ENCODE measurements at places on chromosomes 11 and 22.
A peak's percentile ranks its signal among the peaks of the same experiment; 100 is the strongest.

DNA sequence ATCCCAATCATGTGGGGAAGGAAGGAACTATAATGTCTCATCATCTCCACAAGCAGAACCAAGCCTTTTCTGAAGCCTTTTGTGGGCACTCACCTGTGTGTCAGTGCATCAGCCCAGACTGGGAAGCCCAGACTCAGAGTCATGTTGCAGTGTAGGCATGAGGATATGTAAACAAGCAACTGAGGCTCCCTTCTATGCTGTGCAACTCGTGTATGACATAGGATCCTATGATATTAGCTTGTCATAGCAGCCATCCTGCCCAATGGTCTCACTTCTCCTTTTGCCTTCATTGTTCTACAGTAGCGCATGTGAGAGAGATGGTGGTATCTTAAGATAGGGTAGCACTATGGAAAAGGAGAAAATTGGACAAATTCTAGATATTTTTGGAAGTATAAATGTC, 103.4 kb upstream of the OLFML1 start:
- no peak for DNase-seq

GRCh38 chr11:123103326-123103980, 41.5 kb upstream of the HSPA8 start:
- peak; percentile 26 for DNase-seq

- DNase-seq: peak; percentile 57
These were observed 252.0 kb downstream of the CTTN start for GRCh38 chr11:70650075-70650909.

DNA sequence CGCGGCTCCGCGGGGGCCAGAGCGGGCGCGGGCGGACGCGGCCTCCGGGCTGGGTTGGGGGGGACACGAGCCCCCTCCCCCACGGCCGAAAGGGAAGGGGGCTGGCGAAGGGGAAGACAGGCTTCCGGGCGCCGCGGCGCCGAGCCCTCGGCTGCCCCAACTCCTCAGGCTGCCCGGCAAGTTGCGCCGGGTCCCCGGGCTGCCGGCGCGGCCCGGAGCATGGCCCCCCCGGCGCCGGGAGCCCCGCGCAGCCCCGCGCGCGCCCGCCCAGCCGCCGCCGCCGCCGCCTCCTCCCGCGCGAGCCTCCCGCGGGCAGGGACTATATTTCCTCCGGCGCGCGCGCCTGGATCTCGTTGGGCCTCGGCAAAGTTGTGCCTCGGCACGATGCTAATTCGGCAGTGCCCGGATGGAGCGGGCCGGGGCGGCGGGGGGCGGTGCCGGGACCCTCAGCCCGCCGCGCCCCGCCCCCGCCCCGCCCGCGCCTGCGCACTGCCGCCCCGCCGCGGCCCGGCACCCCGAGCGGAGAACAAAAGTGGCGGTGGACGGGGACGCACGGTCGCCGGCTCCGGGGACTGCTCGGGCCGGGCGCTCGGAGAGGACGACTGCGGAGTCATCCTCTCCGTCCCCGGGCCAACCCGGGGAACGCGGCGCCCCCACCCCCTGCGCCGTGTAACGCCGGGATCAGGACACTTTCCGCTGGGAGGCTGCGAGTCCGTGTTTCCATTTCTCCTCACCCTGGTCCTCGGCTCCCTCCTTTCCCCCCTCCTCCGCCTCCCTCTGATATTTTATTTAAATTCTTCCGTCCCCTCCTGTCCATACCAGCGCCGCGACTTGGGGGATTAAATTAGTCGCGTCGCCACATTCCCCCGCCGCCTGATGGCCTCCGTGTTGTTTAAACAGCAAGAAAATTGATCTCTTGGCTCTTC, at the start of gene PHF21B:
PHF21B (minus strand) TSS at position 400 of the 926 bp plus-strand sequence. CDS start 456 bp downstream, outside the sequence.
- DNase-seq: no peak

GRCh38 chr11:37512156-37512780, 914.2 kb upstream of the RAG2 start:
- DNase-seq: no peak

GRCh38 chr11:130272336-130272735, 42.4 kb downstream of the ZBTB44 start:
- no peak for DNase-seq

DNA sequence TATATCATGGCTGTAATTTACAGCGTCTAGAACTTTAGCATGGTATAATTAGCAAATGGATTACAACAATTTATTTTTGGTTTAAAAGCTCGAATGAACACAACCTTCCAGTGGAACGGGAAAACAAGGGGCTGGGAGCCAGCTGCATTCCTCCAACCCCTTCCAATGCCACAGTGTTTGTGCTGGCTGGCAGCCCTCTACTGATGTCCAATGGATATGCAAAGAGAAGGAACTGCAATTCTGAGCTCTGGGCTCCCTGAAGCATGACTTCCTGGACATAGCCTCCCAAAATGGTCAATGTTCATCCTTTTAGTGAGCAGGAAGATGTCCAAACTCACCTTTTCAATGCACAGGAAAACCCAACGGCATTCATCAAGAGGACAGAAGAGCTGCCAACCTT, 288.3 kb downstream of the TENM4 start:
- DNase-seq: no peak

DNA sequence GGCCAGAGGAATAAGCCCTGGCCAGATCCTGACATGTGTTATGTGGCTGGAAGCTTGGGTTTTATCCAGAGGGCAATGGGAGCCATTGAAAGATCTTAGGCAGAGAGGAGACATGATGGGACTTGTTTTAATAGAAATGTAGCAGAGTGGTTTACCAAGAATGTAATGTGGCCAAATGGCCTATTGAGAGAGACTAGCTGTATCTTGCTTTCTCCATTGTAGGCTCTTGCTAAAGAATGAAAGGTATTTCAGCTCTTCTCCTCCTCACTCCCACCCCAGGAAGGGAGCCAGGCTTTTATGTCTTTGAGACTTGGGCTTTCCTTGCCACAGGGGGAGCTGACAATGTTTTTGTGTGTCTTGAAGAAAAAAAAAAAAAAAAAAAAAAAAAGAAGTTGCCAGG, 82.3 kb downstream of the TRIM29 start:
- DNase-seq: no peak

- no peak for DNase-seq
These were observed 554.2 kb downstream of the JRKL start for GRCh38 chr11:96943970-96944369.

- peak; percentile 1 for DNase-seq
These were observed 813.3 kb downstream of the OPCML start for GRCh38 chr11:132718711-132719671.

DNA sequence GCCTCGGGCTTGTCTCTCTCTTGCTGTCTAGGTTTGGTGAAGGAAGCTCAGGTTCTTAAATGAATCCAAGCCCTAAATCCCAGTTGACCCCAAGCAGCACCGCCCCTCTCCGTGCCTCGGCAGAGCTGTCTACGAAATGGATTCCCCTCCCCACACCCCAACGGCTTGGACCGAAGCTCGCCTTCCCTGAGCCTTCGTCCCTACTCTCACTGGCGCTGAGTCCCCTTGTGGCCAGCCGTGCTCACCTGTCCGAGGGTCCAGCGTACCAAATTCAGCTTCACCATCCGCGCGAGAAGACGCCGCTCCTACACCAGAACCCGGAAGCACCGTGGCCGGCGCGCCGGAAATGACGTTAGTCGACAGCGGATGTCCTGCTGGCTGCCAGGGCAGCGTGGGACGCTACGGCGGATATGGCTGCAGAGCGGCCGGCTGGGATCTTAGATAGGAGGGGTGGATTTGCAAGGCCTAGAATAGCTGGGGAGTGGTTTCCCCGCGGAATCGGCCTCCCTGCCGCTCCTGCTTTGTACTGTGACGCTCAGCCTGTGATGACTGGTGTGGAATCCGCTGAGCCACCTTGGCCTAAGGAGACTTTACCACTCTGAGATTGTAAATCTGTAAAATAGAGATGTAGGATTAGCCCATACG, at the start of gene TFIP11:
TFIP11 (minus strand) TSS at position 325 of the 645 bp plus-strand sequence. CDS start 2,201 bp downstream, outside the sequence.
- peak; percentile 93 for DNase-seq

- no peak for DNase-seq
These were observed 129.5 kb downstream of the SLC1A2 start for GRCh38 chr11:35289821-35290220.

DNA sequence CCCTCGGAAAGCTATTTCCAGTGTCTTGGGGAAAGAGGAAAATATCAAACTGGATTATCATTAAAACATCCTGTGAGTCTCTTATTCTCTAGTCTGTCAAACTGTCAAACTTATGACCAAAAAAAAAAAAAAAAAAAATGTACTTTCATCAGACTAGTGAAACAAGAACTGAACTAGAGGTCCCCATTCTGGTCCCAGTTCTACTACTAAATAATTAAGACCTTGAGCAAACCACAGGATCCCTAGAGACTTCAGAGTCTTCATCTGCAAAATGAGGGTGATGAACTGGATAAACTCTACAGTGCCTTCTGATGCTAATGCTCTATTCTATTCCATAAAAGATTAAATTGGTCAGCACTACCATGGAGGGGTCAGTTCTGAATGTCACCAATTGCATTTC, 105.8 kb downstream of the SERGEF start:
- DNase-seq: no peak

GRCh38 chr22:19522881-19523239, 1.4 kb downstream of the CLDN5 start:
- no peak for DNase-seq

DNA sequence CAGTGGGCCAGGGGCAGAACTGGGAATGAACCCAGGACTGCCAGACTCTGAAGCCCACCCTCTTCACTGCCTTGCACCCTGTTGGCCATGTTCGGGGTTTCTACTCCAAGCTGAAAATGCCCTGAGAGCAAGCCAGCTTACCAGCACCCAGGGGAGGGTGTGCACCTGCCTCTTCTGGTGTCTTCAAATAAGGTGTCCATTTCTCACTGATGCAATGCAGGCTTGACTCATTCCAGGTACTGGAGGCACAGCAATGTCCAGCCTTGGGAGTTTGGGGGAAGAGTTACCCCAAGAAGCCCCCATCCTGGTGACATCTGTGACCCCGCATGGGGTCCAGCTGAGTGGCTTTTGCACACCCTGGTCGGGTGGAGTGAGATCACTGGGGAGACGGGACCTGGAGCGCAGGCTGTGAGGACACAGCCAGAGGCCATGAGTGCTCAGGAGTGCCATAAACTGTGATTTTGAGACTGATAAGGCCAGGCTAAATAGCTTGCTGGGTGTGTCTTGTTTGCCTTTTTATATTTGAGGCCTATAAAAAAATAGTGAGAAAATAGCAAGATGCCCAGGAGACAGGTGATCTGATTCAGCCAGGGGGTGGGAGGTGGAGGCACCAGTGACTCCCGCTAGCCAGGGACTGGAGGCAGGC, 4.6 kb upstream of the CERK start:
- DNase-seq: peak; percentile 92

- no peak for DNase-seq
These were observed 64.8 kb upstream of the SPON1 start for GRCh38 chr11:13897646-13898276.

DNA sequence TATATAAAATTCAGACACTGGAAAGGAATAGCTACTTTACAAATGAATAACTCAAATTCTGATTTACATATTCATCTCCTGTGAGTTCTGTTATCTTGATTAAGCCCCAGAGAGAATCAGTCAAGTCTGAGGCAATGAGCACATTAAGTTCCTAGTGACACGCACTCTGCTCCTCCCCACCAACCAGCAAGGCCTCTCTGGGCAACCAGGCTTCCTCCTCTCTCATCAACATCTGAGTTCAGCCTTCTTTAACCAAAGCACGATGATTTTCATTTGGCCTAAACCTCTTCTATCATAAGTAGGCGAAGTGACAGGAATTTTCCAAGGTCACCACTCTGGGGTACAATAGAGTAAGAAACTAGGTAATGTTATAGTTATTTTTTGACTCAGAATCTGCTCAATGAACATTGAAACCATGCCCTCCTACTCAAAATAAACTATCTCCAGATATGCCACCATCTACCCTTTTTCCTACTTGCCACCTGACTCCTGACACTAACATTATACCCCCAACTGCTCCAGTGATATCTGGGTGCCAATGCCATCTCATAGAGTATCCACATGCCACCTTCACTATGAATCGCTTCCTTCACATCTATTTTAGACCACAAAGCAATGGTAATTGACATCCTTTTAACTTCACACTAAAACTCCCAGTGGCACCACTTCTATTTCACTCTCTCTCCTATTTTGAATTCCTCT, 114.8 kb downstream of the FAM76B start:
- no peak for DNase-seq

DNA sequence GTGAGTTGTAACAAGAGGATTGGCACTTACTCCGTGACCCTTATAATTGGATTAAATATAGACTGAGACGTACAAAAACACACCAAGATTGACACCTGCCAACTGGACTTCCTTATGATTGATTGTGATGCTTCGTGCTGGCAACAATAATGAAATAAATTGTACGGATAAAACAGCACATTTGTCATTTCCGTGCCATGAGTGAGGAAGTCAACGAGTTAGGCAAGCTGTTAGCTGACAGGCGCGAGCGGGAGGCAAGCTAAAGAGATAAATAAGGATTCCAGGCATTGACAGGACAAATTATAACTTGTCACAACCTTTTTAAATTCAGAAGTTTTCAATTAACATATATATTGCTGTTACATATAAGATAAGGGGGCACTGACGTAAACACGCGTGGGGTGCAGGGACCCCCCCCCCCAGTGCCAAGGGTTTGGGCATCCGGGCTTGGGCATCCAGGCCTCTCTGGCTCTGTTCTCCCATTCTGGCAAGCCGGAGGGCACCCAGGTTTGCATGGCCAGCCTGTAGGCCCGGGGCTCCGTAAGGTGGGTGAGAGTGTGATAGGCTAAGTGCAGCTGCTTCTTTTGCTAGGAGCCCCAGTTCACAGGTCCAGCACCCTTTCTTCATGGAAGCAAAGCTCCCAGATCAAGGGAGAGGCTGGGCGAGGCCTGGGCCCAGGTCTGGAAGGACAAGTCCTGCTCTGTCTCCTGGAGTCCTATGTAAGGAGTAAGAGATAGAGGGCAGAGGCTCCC, 11.2 kb upstream of the PAX6 start:
- DNase-seq: no peak

- DNase-seq: peak; percentile 14
These were observed 217.7 kb upstream of the CTSC start for GRCh38 chr11:88555018-88555828.

- DNase-seq: no peak
These were observed 14.8 kb downstream of the FAM181B start for GRCh38 chr11:82718821-82719220.

- no peak for DNase-seq
These were observed 105.4 kb downstream of the RELT start for GRCh38 chr11:73481626-73482025.

DNA sequence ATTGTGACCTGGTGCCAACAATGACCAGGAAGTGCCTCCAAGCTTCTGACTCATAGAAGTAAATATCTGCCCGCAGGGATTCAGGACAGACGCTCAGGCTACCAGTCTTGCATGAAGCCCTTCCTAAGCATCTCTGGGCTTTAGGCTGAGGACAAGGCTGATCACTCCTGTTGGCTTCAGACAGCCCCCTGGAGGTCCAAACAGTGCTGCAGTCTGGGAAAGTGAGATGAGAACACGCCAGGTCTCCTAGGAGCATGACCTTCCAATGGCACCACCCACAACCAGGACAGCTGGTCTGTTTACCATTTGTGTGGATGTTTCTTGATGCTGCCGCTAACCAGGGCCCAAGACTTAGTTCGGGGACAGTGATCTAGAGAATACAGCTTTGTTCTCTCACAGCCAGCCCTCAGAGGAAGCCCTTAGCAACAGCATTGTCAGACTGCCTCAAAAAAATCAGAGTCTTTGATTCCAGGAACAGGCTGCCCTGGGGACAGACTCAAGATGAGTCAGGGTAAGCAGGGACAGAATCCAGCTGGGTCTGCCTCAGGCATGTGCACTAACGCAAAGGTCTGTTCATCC, 111.2 kb downstream of the ZNF280B start:
- no peak for DNase-seq

- no peak for DNase-seq
These were observed 390.3 kb downstream of the SHANK2 start for GRCh38 chr11:70862093-70862492.

GRCh38 chr11:7533199-7534041, 19.6 kb downstream of the PPFIBP2 start:
- no peak for DNase-seq
